ENCODE measurements at places on chromosomes 7 and 10.

GRCh38 chr7:13097499-13097898 lies 410.1 kb downstream of the ARL4A start:
- no peak for DNase-seq

- no peak for DNase-seq
These were observed 244.4 kb downstream of the RPS24 start for GRCh38 chr10:78278058-78278404.

DNA sequence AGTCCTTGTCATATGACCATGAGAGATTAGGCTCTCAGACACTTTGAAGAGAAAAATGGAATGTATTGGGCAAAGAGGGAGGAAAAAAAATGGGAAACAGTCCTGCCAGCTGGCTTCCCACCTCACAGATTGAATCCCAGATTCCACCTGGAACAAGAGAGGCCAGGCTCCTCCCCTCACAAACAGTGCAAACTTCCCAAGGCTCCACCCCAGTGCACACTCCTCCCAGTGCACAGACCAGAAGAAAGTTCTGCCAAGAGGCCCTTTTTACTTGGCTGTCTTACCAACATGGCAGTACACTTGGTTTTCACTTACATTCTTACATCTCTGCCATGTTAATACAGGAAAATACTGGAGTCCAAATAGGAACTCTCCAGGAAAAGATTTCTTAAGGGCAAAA lies 202.3 kb downstream of the AHR start:
- DNase-seq: no peak

DNA sequence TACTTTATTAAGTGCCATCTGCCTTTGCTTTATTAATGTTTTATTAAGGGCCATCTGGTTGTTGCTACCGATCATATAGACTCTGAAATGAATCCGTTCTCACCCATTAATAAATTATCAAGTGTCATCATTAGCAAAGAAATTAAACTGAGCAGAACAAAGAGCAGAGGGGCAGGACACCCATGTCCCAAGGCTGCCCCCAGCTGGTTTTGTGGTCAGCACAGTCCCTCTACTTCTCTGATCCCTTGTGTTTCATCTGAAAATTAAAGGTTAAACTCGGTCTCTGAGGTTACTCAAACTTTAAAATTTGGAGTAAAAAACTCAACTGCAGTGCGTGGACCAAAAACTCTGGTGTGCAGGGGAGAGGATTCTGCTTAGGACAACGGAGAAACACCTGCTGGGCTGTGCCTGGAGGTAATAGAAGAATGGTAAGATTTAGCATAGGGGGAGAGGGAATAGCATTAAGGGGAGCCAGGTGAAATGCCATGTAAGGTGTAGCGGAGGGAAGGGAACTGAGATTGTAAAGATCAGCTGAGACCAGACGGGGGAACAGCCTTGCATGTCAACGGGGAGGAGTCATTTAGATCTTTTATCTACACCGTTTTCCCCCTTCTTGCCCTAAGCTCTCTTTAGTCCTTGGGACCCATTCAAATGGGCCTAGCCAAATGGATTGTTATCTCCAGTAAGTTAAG lies 10.8 kb upstream of the GSDME start:
- peak; percentile 18 for DNase-seq

- DNase-seq: no peak
These were observed 11.6 kb downstream of the GNA12 start for GRCh38 chr7:2832461-2832860.

DNA sequence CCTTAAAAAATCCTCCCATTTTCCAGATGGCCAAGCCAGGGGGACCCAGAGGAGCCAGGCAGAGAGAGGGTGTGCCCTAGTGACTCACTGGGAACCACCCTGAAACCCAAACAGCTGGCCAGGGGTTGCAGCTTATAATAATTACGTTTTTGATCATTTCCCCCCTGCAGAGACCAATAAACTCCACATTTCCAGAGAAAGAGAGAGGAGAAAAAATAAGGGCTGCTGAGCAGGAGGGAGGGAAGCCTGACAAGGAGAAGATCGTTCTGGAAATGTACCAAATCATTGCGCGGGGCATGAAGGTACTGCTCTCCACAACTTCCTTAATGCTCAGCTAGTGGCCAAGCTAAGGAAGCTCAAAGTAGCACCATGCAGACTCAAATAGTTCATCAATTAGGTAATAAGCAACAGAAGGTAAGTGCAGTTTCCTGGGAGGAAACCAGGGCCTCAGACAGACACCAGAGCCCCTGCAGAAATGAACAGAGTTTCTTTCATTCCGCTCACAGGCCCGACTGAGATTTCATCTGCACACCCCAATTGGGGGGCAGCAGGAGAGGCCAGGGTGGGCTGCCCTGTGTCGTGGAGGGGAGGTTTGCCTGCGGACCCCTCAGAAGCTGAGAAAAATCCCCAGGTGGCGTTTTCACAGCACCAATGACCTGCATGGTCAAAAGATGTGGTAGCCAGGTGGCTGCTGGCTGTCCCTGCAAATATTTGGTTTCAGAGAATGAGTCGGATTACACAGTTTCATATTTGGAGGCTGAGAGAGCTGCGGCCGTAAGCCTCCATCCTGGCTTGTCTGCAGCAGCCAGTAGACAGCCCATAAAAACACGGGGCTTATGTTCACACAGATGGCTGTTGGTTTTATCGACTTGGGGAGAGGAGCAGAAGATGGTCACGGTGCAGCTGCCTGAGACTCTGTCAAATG lies 153.2 kb upstream of the LYZL2 start:
- no peak for DNase-seq

DNA sequence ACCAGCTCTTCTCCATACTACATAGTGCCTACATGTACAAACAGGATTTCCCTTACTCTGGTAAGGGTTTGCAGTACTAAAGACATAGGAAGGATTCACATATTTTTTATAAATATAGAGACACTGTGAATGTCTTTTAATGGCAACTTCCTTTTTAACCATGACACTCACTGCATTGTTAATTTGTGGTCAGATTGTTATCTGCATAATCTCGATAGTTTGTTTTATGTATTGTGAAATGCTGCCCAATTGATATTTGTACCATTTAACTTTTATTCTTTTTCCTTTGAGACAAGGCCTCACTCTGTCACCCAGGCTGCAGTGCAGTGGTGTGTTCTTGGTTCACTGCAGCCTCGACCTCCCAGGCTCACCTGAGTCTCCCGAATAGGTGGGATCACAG lies 39.7 kb downstream of the SP8 start:
- DNase-seq: no peak

DNA sequence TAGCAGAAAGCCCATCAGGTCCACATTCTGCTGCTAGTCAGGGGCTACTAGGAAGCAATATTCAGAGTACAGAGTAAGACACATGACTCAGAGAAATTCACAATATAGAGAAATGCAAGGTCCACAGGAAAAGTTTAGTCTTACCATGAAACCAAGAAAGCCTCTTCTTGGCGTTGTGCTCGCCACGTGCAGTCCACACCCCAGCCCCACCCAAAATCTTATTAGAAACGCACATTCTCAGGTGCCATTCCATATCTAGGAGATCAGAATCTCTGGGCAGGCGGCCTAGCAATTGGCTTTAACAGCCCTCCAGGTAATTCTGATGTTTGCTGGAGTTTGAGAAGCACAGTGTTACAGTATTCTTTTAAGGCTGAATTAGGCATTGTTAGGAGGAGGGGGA lies 15.8 kb upstream of the SAR1A start:
- DNase-seq: no peak

DNA sequence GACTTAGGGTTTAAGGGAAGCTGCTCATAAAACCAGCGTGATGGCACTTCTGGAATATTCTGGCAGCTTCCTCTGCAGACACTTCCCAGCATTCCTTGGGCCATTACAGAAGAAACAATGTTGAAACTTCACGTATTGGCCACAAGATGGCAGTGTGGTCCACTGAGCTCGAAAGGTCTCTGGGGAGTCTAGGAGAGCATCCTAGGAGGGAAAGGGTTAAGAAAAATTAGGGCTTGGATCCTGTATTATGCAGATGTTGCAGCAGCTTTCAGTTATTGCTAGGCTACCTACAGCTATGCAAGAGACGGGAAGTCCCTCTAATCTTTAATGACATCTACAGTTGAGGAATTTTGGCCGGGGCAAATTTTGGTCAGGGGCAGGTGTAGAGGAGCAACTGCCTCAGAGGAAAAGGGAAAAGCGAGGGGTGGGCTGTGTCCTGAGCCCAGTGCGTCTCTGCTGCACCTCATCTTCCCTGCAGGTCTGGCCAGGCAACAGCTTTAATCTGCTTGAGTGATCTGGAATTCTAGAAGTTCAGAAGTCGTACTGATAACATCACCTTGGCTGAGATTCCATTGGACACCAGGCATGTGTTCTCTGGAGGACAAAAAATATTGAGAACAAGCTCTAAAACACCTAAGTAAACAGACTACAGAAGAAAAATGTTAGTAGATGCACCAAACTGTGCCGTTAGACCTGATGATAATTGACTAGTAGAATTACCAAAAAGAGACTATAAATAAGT lies 220.8 kb upstream of the PRSS58 start:
- DNase-seq: no peak

DNA sequence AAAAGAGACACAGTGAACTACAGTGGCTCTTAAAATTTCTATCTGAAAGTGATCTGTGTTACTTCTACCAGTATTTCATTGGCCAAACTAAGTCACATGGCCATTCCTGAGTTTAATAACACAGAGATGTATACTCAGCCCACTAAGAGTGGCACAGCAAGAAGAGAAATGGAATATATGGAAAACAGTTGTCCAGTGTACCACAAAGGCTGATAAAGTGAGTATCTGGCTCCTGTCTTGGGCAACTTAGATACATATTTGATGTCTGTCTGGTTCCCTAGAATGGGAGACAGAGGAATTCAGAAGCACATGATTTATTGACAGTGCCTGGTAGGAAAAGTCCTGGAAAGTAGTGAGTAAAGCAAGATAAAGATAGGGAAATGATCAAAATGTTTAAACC lies 10.1 kb upstream of the PON1 start:
- no peak for DNase-seq

GRCh38 chr10:50310560-50311174 lies 59.4 kb upstream of the ASAH2 start:
- DNase-seq: no peak
